Fibroblast of skin of abdomen (primary cell): ENCODE measurements at places on chromosomes 3 and 15.
A peak's percentile ranks its signal among the peaks of the same experiment; 100 is the strongest.

GRCh38 chr3:135100366-135100765 lies 305.3 kb downstream of the EPHB1 start:
- no peak for DNase-seq

- no peak for DNase-seq
Measured at GRCh38 chr3:38107911-38108648, 28.8 kb downstream of the ACAA1 start.

DNA sequence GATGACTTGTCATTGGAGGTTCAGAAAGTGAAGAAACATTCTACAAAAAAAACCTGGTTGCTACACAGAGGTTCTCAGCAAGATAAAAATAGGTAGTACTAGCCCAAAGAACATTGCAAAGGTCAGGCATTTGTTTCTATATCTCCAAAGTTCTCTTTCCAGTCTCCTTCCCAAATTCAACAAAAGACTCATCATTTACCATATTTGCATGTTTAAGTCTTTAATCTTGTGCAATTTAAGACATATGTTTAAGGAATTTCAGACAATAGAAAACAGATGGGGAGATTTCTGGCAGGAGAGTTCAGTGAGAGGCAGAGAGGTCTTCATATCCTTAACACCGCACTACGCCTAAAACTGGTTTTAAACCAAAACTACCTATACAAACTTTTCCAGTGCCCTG lies 173.8 kb upstream of the THBS1 start:
- DNase-seq = peak; percentile 89

GRCh38 chr3:143203848-143204247 lies 84.3 kb downstream of the CHST2 start:
- peak; percentile 65 for DNase-seq

GRCh38 chr3:128390867-128391266 lies 75.8 kb downstream of the DNAJB8 start:
- DNase-seq = no peak

DNA sequence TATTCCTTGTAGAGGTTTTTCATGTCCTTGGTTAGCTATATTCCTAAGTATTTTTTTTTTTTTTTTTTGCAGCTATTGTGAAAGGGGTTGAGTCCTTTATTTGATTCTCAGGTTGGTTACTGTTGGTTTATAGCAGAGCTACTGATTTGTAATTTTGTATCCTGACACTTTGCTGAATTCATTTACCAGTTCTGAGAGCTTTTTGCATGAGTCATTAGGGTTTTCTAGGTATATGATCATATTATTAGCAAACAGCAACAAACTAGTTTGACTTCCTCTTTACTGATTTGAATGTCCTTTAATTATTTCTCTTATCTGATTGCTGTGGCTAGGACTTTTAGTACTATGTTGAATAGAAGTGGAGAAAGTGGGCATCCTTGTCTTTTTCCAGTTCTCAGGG lies 737.4 kb downstream of the ZNF385D start:
- no peak for DNase-seq

DNA sequence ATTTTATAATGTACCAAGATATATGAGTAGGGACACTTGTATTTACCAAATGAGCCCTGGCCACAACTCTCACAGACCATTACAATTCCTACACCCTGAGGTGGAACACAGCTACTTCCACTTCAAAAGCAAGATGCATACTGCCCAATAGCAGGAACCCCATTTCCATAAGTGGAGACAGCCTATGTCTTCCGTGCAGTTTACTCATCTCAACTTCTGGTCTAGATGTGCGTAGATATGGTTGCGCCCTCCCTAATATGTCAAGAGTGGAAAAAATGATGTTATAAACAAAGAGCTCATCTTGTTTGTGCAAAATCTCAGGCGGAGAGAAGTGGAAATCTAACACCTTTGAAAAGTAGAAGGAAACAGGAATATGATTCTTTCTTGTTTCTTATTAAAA lies 44.6 kb downstream of the RAB27A start:
- no peak for DNase-seq

- DNase-seq = no peak
Measured at GRCh38 chr3:141540531-141540930, 53.7 kb downstream of the RASA2 start.

GRCh38 chr3:45079715-45080114 lies 53.6 kb downstream of the CLEC3B start:
- DNase-seq = no peak
